Caki2 (cell line): ENCODE measurements at places on chromosomes 7 and 10.

GRCh38 chr10:29731760-29732159 lies 97.0 kb upstream of the SVIL start:
- DNase-seq: no peak

GRCh38 chr10:59004392-59004791 lies 172.1 kb upstream of the PHYHIPL start:
- DNase-seq: no peak

DNA sequence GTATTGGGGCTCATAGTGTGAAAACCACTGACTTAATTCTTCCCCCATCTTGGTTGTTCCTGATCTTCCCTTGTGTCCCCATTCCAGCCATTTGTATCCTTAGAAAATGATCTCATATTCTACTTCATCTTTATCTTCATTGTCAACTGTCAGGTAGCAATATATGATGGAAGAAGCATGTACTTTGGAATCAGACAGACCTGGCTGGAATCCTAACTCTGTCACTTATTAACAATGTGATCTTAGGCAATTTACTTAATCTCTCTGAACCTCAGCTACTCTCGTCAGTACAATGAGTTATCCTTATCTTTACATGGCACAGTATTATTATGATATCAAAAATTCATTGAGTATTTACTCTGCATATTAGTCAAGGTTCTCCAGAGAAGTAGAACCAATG lies 10.1 kb downstream of the CFTR start:
- DNase-seq: no peak

DNA sequence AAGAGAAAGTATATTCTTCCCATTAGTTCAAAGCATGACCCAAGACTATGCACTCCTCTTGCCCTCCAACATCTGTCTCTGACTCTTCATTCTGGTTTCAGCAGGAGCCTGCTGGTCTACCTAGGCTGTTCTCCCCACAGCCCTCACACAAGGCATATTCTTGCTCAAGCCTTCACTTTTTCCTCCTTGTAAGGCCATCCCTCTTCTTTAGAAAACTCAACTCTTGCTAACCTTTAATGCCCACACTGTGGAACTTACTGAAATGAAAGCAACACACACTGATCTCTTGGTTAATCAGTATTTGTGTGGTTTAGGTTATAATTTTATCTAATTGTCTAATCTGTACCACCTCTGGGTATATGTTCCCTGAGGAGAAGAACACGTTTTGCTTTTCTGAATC lies 75.8 kb downstream of the PRKCQ start:
- DNase-seq: no peak

- peak; percentile 93 for DNase-seq
Observed at GRCh38 chr10:125201108-125201524, 40.8 kb upstream of the CTBP2 start.

DNA sequence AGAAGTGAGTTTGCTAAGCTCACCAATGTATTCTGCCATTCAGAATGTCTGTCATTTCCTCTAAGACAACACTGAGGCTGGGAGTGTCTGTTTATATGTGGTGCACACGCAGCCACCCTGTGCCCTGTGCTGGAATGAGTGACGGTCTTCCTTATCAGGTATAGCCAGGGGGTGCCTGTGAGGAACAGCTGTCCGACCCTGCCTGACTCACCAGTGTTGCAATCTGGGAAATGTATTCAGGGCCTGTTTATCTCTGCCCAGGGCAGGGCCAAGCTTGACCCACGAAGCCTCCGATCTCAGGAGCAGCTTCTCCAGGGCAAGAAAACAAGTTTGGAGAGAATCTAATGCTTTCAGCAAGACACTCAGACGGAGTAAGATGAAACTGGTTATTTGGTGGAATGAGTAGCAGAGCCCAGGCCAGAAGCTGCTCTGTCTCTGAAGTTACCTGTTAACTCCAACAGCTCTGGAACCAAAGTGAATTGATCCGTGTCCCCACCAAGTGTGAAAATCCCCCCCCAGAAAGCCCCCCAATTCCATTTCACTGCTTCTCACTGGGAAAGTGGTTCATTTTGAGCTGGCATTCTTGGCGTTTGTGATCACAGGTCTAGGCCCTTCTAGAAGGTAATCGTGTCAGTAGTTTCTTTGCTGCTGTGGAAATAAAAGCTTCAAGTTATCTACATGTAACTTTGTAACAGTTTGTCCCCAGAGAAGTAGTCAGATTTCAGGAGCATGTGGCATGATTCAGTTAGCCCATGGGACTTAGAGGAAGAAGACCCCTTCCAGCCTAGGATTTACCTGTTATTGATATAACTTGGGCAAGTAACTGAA lies 6.1 kb upstream of the UBE2H start:
- DNase-seq: peak; percentile 89

DNA sequence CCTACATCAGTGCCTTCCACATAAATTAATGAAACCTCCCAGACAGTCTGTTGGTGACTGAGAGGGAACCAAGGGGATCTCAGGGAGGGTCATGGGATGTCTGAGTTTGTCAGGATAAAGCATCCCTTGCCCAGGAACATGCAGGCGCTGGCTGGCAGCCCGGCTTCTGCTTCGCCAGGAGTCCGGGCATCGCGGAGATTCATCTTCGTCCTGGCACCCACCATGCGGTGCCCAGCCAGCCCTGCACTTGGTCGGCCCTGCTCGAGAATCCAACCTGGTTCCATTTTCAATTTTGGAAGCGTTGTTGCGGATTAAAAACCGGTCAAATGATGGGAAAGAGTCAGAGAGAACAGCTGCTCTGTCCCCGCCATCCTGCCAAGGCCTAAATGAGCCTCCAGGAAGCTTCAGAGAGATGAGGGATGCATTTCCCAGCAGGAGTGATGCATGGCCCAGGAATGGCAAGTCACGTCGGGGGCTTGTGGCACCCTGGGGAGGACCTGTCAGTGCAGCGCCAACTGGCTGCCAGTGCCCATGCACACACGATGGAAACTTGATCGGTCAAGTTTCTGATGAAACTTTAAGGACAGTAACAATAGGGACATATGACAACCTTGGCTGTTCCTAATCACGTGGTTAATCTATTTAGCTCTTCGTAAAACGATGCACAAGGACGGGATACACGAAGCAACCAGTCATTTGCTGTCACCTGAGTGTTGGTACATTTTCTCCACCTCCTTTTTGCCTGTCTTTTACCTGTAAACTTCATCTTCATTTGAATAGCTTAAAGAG lies 260.8 kb upstream of the MKI67 start:
- no peak for DNase-seq

DNA sequence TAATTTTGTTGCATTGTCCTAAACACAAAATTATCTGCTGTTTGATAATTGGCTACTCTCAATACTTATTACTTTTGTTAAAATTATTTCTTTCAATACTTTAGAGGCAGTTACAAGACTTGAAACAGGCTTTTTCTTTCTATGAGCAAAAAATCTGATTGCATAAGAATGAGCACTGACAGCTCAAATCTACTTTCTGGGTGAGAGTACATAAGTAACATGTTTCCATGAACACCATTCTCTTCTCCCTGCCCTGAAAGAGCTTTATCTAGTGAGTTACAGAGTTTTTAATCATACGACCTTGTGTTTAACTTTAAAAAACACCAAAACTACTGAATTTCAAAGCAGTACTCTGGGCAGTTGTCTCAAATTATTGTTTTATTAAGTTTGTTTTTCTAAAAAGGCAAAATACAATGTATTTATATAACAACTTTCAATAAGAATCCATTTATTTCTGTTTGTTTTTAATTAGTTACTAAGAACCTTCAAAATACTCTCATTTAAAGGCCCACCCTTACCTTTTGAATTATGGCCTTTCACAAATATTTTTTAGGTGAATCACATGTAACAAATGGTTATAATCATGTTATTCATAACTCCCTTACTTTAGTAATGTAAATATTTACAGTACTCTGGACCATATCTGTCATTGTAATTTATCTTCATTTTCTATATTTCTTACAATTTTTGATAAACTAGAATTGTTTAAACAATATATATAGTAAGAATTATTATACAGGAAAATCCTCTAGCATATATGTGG lies 23.0 kb upstream of the TFAM start:
- DNase-seq: no peak

- no peak for DNase-seq
Observed at GRCh38 chr7:51280156-51280555, 36.5 kb downstream of the COBL start.

DNA sequence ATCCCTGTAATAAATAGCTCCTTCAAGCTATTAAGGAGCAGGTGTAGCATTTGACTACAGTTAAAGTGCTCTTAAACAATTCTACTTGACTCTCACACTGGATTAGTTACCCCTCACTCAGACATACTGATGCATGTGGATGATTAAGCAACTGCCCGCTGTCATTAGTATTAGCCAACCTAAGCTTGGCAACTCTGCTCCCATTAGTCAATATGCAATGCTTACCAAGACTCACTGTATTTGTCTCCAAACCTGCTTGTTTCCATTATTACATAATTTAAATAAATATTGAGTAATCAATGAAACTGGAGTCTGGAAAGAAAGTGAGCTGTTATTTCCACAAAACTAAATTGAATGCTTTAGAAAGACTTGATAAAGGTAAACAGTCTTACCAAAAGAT lies 144.0 kb upstream of the ASAH2 start:
- DNase-seq: no peak

DNA sequence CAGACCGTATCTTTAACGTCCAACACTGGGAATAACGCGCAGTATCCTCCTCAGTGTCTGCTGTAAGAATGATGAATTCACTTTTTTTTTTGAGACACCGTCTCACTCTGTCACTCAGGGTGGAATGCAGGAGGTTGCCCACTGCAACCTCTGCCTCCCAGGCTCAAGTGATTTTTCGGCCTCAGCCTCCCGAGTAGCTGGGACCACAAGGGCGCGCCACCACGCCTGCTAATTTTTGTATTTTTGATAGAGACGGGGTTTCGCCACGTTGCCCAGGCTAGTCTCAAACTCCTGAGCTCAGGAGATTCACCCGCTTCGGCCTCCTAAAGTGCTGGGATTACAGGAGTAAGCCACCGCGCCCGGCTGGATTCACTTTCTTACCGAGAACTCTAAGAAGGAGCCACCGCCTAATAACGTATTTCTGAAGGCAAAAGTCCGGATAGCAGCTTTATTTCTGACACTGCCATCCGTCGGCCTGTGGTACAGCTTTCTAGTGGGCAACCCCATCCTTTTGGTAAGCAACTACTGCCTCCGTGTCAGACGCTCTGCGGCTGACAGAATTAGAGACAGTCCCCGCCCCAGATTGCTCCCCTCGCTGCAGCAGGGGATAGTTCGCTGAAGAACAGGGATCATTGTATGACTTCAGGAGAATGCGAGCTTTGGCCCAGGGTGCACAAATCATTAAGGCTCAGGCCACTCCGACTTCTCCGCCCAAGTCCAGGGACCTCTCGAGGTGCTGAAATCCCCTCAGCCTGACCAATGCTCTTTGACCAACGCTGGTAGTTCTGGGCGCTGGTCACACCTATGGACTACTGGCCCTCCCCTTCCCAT lies 662 bp downstream of the POLR3A start:
- DNase-seq: no peak

DNA sequence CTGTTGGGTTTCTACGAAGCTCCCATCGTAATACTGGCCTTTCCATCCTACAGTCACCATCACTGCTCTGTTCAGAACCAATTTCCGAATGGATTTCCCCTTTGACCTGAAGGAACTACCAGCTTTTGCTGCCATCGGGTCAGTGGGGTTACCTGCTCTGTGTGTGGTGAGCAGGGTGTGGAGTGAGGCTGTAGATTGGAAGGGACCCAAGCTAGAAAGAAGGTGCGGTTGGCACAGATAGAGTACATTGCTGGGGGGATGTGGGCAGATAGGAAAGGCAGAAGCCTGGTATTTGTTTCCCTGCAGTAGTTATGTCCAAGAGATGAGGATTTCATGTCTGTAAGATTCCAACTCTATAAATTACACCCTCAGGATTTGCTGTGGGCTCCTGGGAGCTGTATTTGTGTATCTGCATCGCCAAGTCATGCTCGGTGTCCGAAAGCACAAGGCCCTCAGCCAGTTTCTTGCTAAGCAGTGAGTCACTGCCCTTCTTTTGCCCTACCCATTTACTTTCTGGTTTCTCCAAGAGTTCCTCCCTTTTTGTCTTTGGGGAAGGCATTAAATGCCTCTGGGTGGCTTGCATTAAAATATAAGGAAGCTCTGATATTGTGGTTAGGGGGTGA lies 15.4 kb downstream of the CLCN1 start:
- peak; percentile 17 for DNase-seq

- no peak for DNase-seq
Observed at GRCh38 chr10:132233501-132234085, 46.8 kb downstream of the DPYSL4 start.

DNA sequence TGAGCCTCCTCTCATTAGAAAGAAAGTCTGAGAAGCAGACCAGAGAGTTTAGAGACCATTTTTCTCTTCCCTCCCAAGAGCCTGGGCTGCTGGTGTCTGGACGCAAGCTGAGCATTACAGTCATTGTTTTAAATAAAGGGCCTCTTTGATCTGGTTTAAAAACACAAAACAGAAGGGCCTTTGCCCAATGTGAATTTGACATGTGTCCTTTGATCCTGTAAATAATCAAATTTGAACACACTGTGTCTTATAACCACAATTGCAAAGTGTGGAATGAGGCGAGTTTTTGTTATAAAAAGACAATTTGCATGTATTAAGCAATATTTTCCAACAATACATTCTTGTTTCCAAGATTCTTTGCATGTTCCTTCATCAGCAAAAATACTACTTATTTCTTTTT lies 158.5 kb downstream of the C7orf25 start:
- no peak for DNase-seq

GRCh38 chr10:3131098-3131497 lies 41.5 kb downstream of the PITRM1 start:
- DNase-seq: no peak

- no peak for DNase-seq
Observed at GRCh38 chr7:152050547-152050971, 25.1 kb downstream of the GALNT11 start.

GRCh38 chr7:48140001-48140681 lies 31.1 kb upstream of the ABCA13 start:
- peak; percentile 27 for DNase-seq

GRCh38 chr7:137531671-137532070 lies 188.1 kb upstream of the PTN start:
- no peak for DNase-seq

DNA sequence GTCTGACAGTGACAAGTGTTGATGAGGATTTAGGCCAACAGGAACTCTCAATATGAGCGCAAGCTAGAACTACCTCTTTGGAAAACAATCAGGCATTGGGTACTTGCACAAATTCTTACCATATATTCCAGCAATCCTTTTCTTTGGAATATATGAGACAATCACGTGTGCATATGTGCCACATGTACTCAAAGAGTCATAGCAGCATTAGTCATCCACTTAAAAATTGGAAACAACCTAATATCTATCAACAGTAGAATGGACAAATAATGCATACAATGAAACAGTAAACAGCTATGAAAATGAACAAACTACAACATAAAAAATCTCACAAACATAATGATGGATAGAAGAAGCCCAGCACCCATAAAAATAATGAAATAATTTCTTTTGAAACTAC lies 179.7 kb downstream of the GLI3 start:
- no peak for DNase-seq

GRCh38 chr10:74012480-74012879 lies 14.6 kb downstream of the VCL start:
- DNase-seq: no peak

GRCh38 chr7:142612237-142612881 lies 136.9 kb upstream of the PRSS1 start:
- no peak for DNase-seq

- DNase-seq: no peak
Observed at GRCh38 chr10:42950606-42951485, 126.0 kb upstream of the RET start.

- DNase-seq: no peak
Observed at GRCh38 chr7:1312136-1313070, 79.7 kb downstream of the UNCX start.
